Naive B cell (primary cell): ENCODE measurements at places on chromosomes 5 and 9.
A peak's percentile ranks its signal among the peaks of the same experiment; 100 is the strongest.

DNA sequence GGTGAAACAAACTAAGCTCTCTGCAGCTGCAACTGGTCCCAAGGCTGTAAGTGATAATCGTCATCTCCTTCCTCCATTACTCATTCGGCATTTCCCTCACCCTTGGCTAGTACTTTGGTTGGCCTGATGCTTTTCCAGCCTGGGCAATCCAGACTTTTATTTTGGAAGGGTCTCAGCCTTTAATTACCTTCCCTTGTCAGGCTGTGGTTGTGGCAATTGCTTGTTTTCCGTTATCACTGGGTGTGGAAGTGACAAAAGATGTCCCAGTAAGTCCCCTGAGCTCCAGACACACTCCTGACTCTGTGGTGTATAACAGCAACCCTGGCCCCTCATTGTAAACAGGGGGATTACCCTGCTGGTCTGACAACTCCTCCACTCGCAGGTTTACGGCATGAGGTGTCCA, 6.3 kb upstream of the FAF2 start:
- DNase-seq, result no peak

GRCh38 chr9:4717815-4718214, 23.2 kb downstream of the AK3 start:
- no peak for DNase-seq

- DNase-seq, result no peak
These were observed 68.1 kb downstream of the GDA start for GRCh38 chr9:72217306-72217842.

DNA sequence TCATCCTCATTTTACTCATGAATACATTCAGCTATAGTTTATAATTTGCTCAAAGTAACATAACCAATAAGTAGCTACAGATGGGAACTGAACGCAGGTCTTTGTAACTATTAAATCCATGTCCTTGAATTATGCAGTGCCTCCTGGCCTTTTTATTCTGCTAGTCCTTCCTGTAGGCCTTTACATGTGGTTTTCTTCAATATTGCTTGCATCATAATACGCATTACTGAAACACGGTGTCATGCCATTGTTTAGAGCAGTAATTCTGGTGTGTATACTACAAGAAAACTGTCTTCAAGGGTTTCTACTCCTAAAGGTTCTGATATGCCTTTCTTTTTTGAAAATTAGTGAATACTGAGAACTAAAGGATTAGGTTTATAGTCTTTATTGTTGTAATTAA, 20.7 kb downstream of the CWC27 start:
- no peak for DNase-seq

DNA sequence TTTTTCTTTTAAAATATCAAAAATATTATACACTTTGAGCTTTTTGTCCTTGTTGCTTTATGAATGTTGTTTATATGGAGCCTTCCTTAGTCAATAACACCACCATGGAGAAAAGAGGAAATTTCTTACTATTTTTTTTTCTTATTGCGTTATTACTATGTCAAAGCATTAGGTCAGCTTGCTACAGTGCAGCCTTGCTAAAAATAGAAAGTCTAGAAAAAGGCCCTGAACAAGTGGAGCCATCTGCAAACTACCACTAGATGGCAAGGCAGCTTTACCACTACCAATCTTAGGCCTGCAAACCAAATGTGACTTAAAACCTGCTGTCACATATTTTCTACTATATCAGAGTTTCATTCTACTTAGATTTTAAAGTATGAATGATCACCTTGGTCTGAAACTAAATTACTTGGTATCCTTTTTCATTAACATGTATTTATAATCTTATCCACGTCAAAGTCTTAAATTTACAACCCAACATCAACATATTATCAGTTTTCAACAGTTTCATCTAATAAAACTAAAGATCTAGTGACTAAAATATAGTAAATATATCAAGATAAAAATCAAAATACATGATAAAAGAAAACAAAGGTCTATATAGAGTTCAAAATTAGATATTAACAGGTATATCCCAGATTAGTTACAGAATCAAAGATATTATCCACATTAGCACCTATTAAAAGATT, 113.1 kb upstream of the ACOT12 start:
- peak; percentile 66 for DNase-seq

DNA sequence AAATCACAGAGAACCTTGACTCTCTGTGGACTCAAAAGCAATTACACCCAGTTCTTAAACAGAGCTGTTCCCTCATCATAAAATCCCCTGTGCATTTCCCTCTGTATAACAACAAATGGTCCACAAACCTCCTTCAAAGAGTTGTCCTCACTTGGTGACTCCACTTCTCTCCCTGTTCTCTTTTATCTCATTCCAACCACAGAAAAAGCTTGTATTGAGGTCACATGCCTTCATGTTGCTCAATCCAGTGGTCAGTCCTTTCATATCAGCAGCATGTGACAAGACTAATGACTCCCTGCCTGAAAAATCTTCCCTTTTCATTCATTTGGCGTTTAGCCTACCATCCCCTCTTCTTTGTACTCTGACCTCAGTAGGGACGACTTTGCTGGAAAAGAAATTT, 158.0 kb downstream of the DEPDC1B start:
- DNase-seq, result no peak

DNA sequence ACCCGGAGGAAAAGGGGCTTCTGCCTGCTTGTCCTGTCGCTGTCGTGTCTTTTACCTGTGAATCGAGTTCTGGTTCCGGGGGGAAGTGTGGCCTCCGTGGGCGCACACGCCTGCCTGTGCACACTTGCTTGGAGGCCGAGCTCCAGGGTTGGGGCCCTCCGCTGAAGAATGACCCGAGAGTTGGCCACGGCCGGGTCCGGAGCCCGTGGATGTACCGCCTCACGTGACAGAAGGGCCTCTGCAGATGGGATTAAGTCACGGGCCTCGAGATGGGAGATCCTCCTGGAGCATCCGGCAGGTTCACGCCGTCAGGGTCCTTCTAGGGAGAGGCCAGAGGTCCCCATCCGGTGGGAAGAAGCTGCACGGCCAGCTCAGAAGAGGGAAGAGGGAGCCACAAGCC, 81.0 kb downstream of the KCNT1 start:
- DNase-seq, result no peak

DNA sequence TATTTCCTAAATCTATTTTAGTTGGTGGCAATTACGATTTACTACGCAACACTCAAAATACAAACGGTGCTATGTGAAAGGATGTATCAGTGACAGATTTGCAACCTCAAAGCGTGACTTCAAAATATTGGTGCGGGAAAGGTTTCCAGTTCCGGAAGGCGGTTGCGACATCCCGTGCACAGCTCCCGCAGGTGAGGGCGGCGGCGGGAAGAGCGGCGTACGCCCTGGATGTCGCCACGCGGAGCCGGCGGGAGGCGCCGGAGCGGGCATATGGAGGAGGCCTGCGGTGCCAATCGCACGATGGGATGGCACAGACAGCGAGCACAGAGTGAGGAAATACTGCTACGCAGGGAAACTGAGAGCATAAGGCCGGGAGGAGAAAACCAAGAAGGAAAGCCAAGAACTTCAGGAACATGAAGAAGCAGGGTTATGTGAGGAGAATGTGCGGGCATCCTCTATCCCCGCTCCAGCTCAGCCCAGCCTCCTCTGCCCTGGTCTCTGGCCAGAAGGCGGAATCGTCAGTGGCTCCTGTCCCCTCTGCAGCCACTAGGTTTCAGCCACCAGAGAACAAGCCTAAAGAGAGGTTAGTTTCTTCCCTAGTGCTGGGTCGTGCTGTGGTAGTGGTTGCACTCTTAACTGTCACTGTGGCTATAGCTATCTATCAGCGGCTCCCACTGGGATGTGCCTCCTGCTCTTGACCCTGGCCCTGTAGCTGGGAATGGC, 378.1 kb upstream of the TLE4 start:
- no peak for DNase-seq

- DNase-seq, result no peak
These were observed 57.4 kb upstream of the RANBP6 start for GRCh38 chr9:6072865-6073264.

GRCh38 chr9:25960178-25960577, 281.9 kb upstream of the TUSC1 start:
- DNase-seq, result no peak

- no peak for DNase-seq
These were observed 162.6 kb downstream of the SMC2 start for GRCh38 chr9:104256696-104257062.

DNA sequence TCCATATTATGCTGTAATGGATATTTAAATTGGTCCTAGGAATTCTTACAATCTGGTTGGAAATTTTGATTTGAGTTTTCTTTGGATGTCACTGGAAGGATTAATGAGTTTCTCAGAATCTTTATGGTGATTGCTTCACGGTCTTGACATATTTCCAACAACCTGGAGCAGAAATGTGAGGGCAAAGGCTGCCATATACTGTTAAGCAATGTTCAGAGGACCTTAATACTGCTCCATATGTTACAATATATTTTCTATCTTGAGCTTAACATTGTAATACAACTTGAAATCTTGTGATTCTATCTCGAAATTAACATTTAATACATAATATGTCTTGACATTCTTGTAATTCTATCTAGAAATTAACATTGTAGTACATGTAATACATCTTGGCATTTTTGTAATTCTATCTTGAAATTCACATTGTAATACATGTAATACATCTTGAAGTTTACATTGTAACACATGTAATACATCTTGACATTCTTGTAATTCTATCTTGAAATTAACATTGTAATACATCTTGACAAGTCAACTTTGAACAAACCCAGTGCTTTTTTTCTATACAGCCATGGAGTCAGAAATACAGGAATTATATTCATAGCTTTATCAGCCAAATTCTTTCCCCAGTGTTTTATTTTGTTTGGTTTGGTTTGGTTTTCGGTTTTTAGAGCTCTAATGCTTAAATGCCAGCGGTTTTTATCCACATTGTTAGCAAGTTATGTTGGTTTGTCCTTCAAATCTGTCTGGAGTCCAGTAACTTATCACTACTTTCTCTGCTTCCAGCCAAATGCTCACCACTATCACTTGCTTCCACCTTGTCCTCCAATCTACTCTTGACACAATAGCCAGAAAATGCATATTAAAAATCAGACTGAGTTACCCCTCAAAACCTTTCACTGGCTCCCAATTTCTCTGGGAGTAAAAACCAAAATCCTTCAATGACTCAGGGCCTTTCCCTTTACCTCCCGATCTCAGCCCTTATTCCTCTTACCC, 3.0 kb upstream of the TUT7 start:
- DNase-seq, result no peak

GRCh38 chr9:32807217-32807616, 23.9 kb downstream of the TMEM215 start:
- no peak for DNase-seq

- no peak for DNase-seq
These were observed 61.2 kb upstream of the CAMK4 start for GRCh38 chr5:111163000-111163399.

- DNase-seq, result no peak
These were observed 20.8 kb downstream of the RGS3 start for GRCh38 chr9:113484258-113484730.

DNA sequence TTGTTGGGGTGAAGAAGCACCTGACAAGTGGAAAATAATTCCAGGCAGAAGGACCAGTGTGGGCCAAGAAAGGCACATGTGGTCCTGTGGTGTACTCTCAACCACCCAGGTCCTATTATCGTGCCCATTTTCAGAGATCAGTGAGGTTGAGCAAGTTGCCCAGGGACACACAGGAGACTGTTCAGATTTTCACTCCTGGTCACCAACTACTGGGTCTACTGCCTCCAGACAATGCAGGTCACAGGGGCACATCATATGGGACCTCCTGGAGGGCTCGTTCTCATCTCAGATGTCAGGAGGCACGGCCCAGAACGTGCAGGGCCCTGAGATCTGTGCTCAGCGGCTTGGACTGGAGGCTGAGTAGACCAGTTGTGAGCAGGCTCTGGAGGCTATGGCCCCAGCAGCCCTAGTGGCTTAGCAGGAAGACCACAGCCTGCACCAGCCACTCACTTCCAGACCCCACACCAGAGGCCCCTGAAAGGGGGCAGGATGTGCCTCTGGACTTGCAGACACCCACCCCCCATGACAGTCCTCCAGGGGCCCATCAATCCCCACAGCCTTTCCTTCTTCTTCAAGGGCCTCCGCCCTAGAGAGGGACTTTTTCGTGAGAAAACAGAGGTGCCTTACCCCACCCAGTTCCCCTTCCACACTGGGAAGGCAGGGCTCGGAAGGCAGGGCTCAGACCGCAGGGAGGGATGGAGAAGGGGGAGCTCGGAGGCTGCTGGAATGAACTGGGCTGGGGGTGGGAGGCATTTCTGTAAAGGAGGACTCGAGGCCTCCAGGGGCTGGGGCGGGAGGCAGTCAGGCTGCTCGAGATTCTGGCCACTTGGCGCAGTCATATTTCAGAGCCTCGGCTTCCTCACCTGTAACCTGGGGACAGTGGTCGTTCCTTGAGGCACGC, 82.7 kb upstream of the NEURL1B start:
- DNase-seq, result no peak

GRCh38 chr5:147831465-147831864, at the start of gene SPINK1:
Gene SPINK1 (minus strand): TSS chr5:147831671. CDS start chr5:147831577, 94 bp downstream.
- no peak for DNase-seq

DNA sequence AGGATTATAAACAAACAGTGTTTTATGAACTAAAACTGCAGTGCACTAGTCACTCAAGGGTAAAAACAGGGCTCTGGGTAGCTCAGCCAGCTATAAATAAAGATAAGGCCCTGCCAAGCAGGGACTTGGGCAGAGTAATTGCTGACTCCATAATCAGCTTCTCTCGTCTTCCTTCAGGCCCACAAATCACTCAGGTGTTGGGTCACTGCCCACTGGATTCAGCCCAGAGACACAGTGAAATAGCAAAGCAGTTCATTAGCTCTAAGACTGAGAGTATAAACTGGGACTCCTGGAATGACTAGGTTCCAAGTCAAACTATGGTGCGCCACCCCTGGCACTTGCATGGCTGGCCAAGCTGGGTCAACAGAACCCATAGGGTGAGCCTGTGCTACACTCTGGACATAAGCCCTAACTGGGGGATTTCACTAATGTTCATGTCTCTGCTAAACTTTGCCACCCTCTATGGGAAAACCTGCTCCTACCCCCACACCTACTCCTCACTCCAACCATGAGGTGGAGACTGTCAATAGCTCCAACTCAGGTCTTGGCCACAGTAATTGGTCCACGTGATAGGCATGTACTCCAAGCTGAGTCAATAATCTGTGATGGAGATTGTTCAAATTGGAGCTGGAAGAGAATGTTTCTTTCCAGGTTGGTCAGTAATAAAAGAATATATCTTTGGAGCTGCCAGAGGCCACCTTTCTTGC, 158.5 kb downstream of the SLIT3 start:
- no peak for DNase-seq

- DNase-seq, result no peak
These were observed 170.4 kb upstream of the FSTL4 start for GRCh38 chr5:133782736-133783135.

- no peak for DNase-seq
These were observed 27.3 kb downstream of the MACROH2A1 start for GRCh38 chr5:135371622-135372232.

- DNase-seq, result no peak
These were observed 398.1 kb upstream of the IRX1 start for GRCh38 chr5:3197304-3198073.
